ENCODE measurements at places on chromosomes 2 and 18. TPM values are rescaled to one million over a fixed set of nuclear protein-coding genes. Genes with fewer than 3 reads are reported as not detected.

The DNAH6 gene
- 3.8 TPM for polyA plus RNA-seq

The PLCL1 gene
- polyA plus RNA-seq, result 9.5 TPM

The SULT1C4 gene
- polyA plus RNA-seq, result 35.1 TPM

The POLR1A gene
- 22.4 TPM for polyA plus RNA-seq

The SERPINB3 gene
- polyA plus RNA-seq, result not detected

The SERPINB2 gene
- polyA plus RNA-seq, result not detected

The VIL1 gene
- polyA plus RNA-seq, result 0.48 TPM

The C2orf92 gene
- polyA plus RNA-seq, result 23.2 TPM

The PAX3 gene
- polyA plus RNA-seq, result 13.7 TPM

The CABYR gene
- 30.3 TPM for polyA plus RNA-seq

The AGPS gene
- 27.0 TPM for polyA plus RNA-seq

The RAB6C gene
- 3.8 TPM for polyA plus RNA-seq

The RGPD3 gene
- polyA plus RNA-seq, result 0.35 TPM

The IGFBP2 gene
- polyA plus RNA-seq, result 191 TPM

The SLC19A3 gene
- 4.2 TPM for polyA plus RNA-seq

The DSG4 gene
- polyA plus RNA-seq, result not detected

The ACADL gene
- 3.3 TPM for polyA plus RNA-seq

The FOXD4L1 gene
- 1.6 TPM for polyA plus RNA-seq

The PKP4 gene
- 119 TPM for polyA plus RNA-seq

The SEMA4C gene
- polyA plus RNA-seq, result 71.8 TPM

The RAB31 gene
- 113 TPM for polyA plus RNA-seq

The TXNDC2 gene
- 0.27 TPM for polyA plus RNA-seq

The SERPINB4 gene
- polyA plus RNA-seq, result not detected

The DYTN gene
- not detected for polyA plus RNA-seq

The C1QL2 gene
- 0.74 TPM for polyA plus RNA-seq

The SGO2 gene
- 6.8 TPM for polyA plus RNA-seq

The HOXD4 gene
- 15.7 TPM for polyA plus RNA-seq

The ZNF385B gene
- polyA plus RNA-seq, result 8.6 TPM

The IL36G gene
- 0.18 TPM for polyA plus RNA-seq

The CXCR4 gene
- polyA plus RNA-seq, result 60.3 TPM

The CD8B2 gene
- 0.89 TPM for polyA plus RNA-seq

The CEP76 gene
- 11.2 TPM for polyA plus RNA-seq

The GLI2 gene
- polyA plus RNA-seq, result 9.9 TPM

Data from spinal cord (tissue), 10 donors.